ENCODE measurements at places on chromosomes 2 and 18. TPM values are rescaled to one million over a fixed set of nuclear protein-coding genes. Genes with fewer than 3 reads are reported as not detected.

Gene PDE6D
- 67.2 TPM for total RNA-seq

Gene CHAC2
- total RNA-seq: 21.3 TPM

Gene GLI2
- not detected for total RNA-seq

Gene SERPINB4
- total RNA-seq: not detected

Gene THSD7B
- not detected for total RNA-seq

Gene KYNU
- 0.75 TPM for total RNA-seq

- DNase-seq: no peak
Observed at GRCh38 chr18:3973191-3973850, 481.8 kb downstream of the DLGAP1 start.

DNA sequence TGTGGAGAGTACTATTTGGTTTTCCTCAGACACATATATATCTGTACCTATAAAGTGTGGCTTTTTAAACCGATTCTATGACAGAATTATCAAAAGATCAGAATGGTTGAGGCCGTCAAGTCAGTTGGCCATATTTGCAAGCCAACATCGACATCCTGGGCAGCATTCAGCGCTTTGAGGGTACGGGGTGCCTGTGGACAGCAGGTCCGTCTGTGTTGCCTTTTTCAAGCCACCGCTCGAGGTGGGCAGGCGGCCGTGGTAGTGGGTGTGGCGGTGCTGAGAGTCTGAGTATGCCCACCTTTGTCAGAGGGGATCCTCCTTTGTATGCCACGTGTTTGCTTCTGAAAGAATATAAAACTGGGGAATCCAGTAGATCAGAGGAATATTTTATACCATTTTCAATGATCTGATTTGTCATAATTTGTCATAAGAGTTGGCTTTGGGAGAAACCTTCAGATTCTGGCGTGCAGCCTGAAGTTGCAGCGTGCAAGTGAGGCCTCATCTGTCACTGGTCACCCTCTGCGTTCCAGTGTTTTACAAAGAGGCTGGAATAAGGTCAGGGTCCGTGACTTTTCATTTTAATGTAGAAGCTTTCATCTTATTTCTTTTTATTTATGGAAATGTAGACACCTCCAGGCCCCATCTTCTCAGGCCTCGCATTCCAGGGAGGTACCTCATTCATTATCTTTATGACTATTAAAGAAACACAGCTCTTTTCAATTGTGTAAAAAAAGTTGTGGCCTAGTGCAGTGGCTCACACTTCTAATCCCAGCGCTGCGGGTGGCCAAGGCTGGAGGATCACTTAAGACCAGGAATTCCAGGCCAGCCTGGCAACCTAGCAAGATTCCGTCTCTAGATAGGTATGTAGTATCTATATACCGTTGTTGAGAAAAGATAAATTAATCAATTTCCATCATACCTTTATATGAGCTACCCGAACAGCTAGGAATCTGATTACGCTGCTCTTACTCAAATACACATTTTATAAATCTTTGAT, 37.8 kb upstream of the RBM44 start:
- no peak for DNase-seq

- DNase-seq: no peak
Observed at GRCh38 chr2:130385709-130386108, 29.9 kb downstream of the PTPN18 start.

- DNase-seq: no peak
Observed at GRCh38 chr2:46387292-46387691, 90.1 kb downstream of the EPAS1 start.

- no peak for DNase-seq
Observed at GRCh38 chr2:104472076-104472475, 381.8 kb upstream of the POU3F3 start.

GRCh38 chr2:688504-689076, 11.4 kb upstream of the TMEM18 start:
- DNase-seq: no peak

DNA sequence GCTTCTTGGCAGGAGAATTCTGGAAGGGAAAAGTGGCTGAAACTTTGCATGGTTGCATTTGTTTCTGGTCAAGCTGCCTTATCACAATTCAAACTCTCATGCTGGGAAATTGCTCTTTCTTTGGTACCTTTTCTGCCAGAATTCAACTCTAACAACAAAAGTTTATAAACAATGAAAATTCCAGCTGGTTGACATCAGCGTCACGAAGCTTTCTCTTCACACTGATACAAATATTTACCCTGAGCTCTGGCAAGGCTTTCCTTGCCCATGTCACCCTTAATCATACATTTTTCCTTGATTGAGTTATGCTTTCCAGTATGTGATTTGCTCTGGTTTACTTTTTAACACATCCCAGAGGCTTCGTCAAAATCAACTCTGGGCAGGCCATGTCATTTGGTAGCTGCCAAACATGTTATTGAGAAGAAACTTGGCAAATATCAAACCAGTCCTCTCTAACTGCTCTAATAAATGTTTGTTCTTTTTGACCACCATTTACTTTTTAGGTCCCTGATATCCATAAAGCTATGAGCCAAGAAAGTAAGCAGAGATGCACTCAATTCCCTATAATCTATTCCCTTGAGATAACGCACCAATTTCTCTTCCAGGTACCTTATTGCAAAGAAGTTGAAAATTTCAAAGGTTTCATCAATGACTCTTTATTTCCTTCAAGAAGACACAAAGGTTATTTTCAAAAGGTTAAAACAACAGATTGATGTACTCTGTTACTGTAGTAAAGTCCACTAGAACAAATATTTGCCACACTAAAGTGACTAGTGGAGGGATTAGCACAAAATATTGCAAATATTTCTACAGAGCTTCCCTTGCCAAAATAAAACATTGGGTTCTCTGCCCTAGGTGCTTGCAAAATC, 1241.1 kb upstream of the ZEB2 start:
- no peak for DNase-seq

GRCh38 chr2:58239243-58239925, 1.7 kb downstream of the FANCL start:
- DNase-seq: no peak

DNA sequence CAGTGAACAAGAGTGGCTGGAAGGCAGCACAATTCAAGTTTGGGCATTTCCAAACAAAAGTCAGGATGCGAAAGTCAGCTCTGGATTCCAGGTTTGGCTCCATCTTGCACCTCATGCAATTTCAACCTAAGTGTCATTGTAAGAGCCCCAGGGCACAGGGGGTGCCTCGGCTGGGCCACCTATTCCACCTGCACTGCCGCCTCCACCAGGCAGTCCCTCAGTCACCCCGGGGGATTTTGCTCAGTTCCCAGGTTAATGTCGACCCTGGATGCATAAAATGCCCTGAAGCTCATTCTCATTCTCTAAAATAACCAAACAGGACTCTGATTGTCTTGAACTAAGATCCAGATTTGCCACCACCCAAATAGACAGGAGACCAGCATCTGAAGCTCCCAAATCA, 77.6 kb downstream of the EDAR start:
- DNase-seq: no peak

- DNase-seq: no peak
Observed at GRCh38 chr2:119483896-119484718, 40.2 kb downstream of the SCTR start.

DNA sequence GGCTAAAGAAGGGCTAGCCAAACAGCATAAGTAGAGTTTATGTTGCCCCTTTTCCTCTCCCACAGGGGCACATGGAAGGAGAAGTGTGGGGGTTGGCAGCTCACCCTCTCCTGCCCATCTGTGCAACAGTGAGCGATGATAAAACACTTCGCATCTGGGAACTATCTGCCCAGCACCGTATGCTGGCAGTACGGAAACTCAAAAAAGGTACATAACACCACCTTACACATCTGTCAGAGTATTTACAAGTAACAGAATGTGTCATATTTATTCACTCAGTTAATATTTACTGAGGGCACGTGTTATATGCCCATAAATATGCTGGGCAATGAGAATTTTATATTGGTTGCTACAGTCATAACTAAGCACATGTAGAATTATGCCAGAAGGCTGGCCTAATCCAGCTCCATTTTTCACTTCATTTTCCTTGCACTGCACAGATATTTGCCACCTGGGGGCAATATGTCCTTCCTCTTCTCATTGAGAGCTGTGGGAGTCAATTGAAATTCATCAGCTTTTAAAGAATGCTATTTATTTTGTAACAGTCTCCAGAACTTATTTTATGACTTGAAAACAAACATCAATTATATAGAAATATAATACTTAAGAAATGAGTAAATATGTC, 150.6 kb downstream of the RTN4 start:
- no peak for DNase-seq

- DNase-seq: no peak
Observed at GRCh38 chr2:172856606-172857005, 121.0 kb downstream of the RAPGEF4 start.

Measured in Karpas-422 (cell line).